ENCODE measurements at places on chromosomes 11 and 22.

- H3K27me3 ChIP-seq = no peaks in the 10 kb centered on the region
- no peak for DNase-seq
- H3K27ac ChIP-seq = no peak overlapping the region
- no peak overlapping the region for H3K4me3 ChIP-seq
Measured at GRCh38 chr11:68146010-68146540, 24.9 kb upstream of the CHKA start.

- no peak for DNase-seq
- no peaks in the 10 kb centered on the region for H3K27me3 ChIP-seq
- peaks cover 7% of the 10 kb centered on the region for H3K36me3 ChIP-seq
- H3K4me3 ChIP-seq = no peak overlapping the region
Measured at GRCh38 chr11:74818283-74818946, 69.8 kb downstream of the RNF169 start.

- no peaks in the 10 kb centered on the region for H3K4me1 ChIP-seq
- no peaks in the 10 kb centered on the region for H3K27me3 ChIP-seq
- DNase-seq = no peak
- H3K27ac ChIP-seq = no peak overlapping the region
Measured at GRCh38 chr11:34501949-34502348, 11.6 kb downstream of the ELF5 start.

- no peak for DNase-seq
- H3K27me3 ChIP-seq = no peaks in the 10 kb centered on the region
- H3K4me3 ChIP-seq = no peak overlapping the region
Measured at GRCh38 chr11:124970925-124971324, 16.9 kb downstream of the CCDC15 start.

- H3K36me3 ChIP-seq = peaks cover 56% of the 10 kb centered on the region
- no peak overlapping the region for H3K27ac ChIP-seq
- H3K4me3 ChIP-seq = no peak overlapping the region
- no peaks in the 10 kb centered on the region for H3K27me3 ChIP-seq
Measured at GRCh38 chr11:57407010-57407920, 16.8 kb upstream of the PRG2 start.

GRCh38 chr11:21072558-21072957, 403.2 kb downstream of the NELL1 start:
- no peaks in the 10 kb centered on the region for H3K4me1 ChIP-seq
- no peak overlapping the region for H3K27ac ChIP-seq
- H3K27me3 ChIP-seq = no peaks in the 10 kb centered on the region
- no peak for DNase-seq
- H3K36me3 ChIP-seq = no peaks in the 10 kb centered on the region

- H3K36me3 ChIP-seq = no peaks in the 10 kb centered on the region
- no peak overlapping the region for H3K4me3 ChIP-seq
- no peaks in the 10 kb centered on the region for H3K27me3 ChIP-seq
- no peak overlapping the region for H3K27ac ChIP-seq
Measured at GRCh38 chr11:103637831-103638230, 398.6 kb upstream of the DDI1 start.

GRCh38 chr22:33625959-33626358, 294.3 kb downstream of the LARGE1 start:
- H3K36me3 ChIP-seq = no peaks in the 10 kb centered on the region
- DNase-seq = no peak
- no peaks in the 10 kb centered on the region for H3K27me3 ChIP-seq
- no peak overlapping the region for H3K27ac ChIP-seq
- H3K4me1 ChIP-seq = no peaks in the 10 kb centered on the region

- H3K27ac ChIP-seq = no peak overlapping the region
- H3K4me3 ChIP-seq = no peak overlapping the region
- H3K4me1 ChIP-seq = no peaks in the 10 kb centered on the region
- H3K36me3 ChIP-seq = no peaks in the 10 kb centered on the region
- no peak for DNase-seq
- H3K27me3 ChIP-seq = no peaks in the 10 kb centered on the region
Measured at GRCh38 chr11:132464003-132464342, 1068.3 kb downstream of the OPCML start.

- H3K27ac ChIP-seq = no peak overlapping the region
- no peak overlapping the region for H3K4me3 ChIP-seq
- no peaks in the 10 kb centered on the region for H3K27me3 ChIP-seq
Measured at GRCh38 chr11:87063982-87064381, 26.2 kb downstream of the TMEM135 start.

DNA sequence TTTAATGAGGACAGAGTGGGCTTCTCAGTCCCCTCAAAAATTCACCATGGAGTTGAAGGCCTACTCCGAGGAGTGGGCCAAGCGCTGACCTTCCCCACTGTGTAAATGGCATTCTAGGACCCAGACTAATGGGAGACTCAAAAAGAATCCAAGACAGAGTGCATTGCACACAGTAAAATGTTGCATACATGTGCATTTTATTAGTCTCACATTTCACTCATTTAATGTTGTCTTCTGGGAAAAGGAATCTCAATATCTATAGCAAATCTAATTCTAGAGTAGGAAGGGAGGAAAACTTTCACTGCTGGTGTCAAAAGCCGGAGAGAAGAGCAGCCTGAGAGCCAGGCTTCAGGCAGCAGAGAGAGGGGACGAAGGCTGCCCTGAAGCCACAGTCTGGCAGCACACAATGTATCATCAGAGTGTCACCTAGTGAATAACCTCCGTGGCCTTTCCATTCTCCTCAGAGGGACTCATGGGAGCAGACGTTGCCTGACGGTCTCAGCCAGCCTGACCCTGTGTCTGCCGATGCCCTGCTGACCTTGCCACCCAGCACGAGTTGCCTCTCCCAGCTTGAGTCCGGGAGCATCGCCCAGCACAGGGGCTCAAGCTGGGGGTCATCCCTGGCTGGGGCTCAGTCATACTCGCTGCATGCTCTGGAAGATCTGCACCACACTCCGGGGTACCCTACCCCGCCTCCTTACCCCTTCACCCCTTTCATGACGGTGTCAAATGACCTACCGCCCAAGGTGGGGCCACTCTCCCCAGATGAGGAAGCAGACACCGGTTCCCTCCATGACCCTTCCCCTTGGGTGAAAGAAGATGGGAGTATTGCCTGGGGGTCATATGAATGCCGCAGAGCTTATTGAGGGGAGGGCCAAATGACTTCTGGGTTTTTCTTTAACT, 12.9 kb upstream of the POU2AF3 start:
- no peaks in the 10 kb centered on the region for H3K4me1 ChIP-seq
- no peaks in the 10 kb centered on the region for H3K27me3 ChIP-seq
- no peak overlapping the region for H3K4me3 ChIP-seq

DNA sequence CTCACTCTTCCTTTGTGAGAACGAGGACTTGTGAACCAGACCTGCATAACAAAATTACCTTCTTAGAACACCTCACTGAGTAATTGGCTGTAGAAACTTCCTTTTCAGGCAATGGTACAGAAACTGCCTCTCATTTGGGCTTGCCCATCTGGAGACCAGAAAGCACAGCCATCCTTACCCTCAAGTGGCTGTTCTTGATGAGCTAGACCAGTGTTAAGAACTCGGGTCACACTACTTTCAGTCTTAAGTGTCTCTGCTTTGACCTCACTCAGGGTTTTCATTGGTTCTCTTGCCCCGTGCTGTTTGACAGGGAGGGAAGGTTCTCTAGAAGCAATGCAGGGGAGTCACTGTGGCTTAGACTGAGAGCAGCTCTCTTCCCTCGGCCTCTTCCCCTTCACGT, 29.3 kb downstream of the NAT10 start:
- no peaks in the 10 kb centered on the region for H3K4me1 ChIP-seq
- no peak overlapping the region for H3K4me3 ChIP-seq

GRCh38 chr11:94193288-94193687, 64.6 kb downstream of the PANX1 start:
- H3K4me1 ChIP-seq = no peaks in the 10 kb centered on the region
- no peak overlapping the region for H3K27ac ChIP-seq
- H3K36me3 ChIP-seq = no peaks in the 10 kb centered on the region
- H3K27me3 ChIP-seq = no peaks in the 10 kb centered on the region
- no peak overlapping the region for H3K4me3 ChIP-seq

- peaks cover 75% of the 10 kb centered on the region for H3K36me3 ChIP-seq
- H3K27ac ChIP-seq = no peak overlapping the region
- peak; percentile 73 for DNase-seq
- no peak overlapping the region for H3K4me3 ChIP-seq
- H3K4me1 ChIP-seq = peaks cover 7% of the 10 kb centered on the region
Measured at GRCh38 chr22:46355369-46355995, 20.0 kb downstream of the TRMU start.

- no peak for DNase-seq
- no peaks in the 10 kb centered on the region for H3K36me3 ChIP-seq
- no peaks in the 10 kb centered on the region for H3K27me3 ChIP-seq
- H3K27ac ChIP-seq = peak overlapping the region; percentile 70
Measured at GRCh38 chr11:5625281-5625680, 480 bp downstream of the TRIM34 start.

DNA sequence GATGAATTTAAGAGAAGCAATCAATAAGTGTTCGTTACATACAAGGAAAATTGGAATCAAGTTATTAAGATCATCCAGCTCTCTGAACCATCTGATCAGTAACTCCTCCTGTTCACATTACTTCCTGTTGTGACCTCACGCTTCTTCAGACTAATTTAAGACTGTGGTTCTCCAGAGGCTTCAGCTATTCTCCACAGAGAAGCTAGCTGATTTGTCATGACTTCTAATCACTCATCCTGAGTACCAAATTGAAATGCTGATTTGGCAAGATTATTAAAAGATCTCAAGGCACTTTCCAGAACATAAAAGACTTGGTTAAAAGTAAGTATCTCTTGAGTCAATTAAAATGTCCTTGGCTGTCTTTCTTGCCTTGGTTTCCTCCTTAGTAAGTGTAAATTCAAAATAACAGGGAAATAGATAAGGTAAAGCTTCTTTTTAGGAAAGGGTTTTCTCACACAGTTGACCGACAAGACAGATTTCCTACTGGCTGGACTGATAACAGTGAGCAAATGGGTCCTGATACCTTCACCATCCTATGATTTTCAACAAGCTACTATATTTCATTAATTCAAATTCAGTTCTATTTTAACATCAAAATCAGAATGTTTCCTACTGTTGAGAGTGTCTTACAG, 38.5 kb downstream of the GAB2 start:
- peaks cover 4% of the 10 kb centered on the region for H3K4me1 ChIP-seq
- H3K27ac ChIP-seq = peak overlapping the region; percentile 55
- H3K4me3 ChIP-seq = no peak overlapping the region

DNA sequence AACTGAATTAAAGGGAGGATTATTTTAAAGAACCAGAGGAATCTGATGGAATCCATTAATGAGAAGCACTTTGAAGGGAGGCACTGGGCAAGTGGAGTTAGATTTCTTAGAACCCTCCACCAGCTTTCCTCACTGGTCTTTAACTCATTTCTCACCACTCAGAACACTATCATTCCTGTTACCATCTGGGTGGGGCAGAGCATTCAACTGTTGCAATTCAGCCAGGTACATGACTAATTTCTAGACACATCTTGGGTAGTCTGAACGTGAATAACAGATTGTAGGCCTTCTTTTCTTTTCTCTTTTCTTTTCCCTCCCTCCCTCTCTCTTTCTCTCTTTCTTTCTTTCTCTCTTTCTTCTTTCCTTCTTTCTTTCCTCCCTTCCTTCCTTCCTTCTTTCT, 15.5 kb upstream of the MMP1 start:
- no peak for DNase-seq
- no peak overlapping the region for H3K4me3 ChIP-seq
- H3K27me3 ChIP-seq = no peaks in the 10 kb centered on the region
- H3K36me3 ChIP-seq = no peaks in the 10 kb centered on the region

GRCh38 chr11:64291752-64292459, 804 bp downstream of the KCNK4 start:
- H3K4me1 ChIP-seq = peaks cover 3% of the 10 kb centered on the region
- H3K36me3 ChIP-seq = no peaks in the 10 kb centered on the region
- no peak for DNase-seq
- no peak overlapping the region for H3K27ac ChIP-seq
- H3K4me3 ChIP-seq = no peak overlapping the region

DNA sequence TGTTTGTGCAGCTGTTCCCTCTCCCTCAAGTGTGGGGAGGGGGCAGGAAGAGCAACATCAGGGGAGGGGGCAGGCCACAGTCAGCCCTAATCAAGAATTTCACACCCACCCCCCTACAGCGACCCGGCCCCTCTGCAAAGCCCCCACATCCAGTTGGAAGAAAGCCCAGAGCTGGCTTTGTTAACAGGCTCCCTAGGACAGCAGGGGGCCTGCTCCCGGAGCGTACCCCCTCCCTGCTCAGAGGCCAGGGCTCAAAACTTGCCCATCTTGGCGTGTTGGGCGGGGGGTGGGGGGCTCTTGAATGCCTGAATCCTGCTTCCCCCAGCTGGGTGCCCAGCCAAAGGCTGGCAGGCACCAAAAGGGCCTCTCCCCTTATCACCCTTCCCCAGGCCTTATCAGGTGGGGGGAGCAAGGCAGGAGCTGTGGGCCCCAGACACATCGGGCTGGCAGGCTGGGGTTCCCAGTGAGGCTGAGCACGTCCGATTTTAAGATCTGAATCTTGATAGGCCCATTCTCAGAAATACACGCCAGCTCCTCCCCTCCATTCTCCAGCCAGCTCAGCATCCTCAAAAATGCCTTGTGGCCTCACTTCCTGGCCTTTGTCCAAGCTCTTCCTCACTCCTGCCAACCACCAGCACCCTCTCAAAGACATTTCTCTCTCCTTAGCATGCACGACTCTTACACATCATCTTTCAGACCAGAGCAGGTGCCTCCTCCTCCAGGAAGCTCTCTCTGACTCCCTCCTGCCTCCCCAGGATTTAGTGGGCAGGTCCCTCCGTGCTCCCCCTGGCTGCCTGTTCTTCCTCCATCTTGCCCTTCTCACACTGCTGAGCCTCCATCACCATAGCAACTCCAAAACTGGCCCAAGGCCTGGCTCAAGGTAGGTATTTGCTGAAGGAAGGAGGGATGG, 384.8 kb downstream of the MN1 start:
- no peaks in the 10 kb centered on the region for H3K36me3 ChIP-seq
- DNase-seq = no peak
- H3K4me3 ChIP-seq = no peak overlapping the region
- no peaks in the 10 kb centered on the region for H3K4me1 ChIP-seq
- no peaks in the 10 kb centered on the region for H3K27me3 ChIP-seq

GRCh38 chr11:89119426-89119825, 53.6 kb upstream of the GRM5 start:
- no peaks in the 10 kb centered on the region for H3K4me1 ChIP-seq
- no peak overlapping the region for H3K27ac ChIP-seq
- H3K36me3 ChIP-seq = no peaks in the 10 kb centered on the region
- DNase-seq = no peak
- no peaks in the 10 kb centered on the region for H3K27me3 ChIP-seq

- no peaks in the 10 kb centered on the region for H3K4me1 ChIP-seq
- no peak overlapping the region for H3K4me3 ChIP-seq
- peak; percentile 59 for DNase-seq
- H3K27me3 ChIP-seq = no peaks in the 10 kb centered on the region
- H3K36me3 ChIP-seq = no peaks in the 10 kb centered on the region
Measured at GRCh38 chr11:18115360-18116127, 9.7 kb upstream of the SAAL1 start.

GRCh38 chr11:126518972-126519690, 163.6 kb downstream of the ST3GAL4 start:
- H3K4me1 ChIP-seq = no peaks in the 10 kb centered on the region
- no peaks in the 10 kb centered on the region for H3K36me3 ChIP-seq
- no peak for DNase-seq
- H3K4me3 ChIP-seq = no peak overlapping the region
- H3K27me3 ChIP-seq = no peaks in the 10 kb centered on the region
- no peak overlapping the region for H3K27ac ChIP-seq

DNA sequence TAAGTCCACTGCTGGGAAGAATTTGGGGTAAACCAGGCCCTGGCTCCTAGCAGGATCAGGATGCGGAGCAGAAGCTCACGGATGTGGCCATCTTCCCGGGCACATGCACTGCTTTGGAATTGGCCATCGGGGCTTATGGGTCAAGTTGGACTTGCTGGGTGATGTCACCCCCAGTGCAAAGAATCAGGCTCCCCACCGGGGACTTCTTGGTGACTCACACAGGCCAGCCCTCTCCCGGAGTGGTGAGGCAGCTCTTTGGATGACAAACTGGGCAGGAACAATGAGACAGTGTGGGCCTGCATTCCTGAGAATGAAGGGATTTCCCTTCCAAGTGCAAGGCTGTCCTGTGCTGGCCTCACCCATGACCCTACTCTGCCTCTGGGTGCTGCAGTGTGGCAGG, 128.8 kb upstream of the ANO1 start:
- H3K4me3 ChIP-seq = no peak overlapping the region
- no peak for DNase-seq
